HTR-8/SVneo (cell line): ENCODE measurements at places on chromosomes 1 and 21.

DNA sequence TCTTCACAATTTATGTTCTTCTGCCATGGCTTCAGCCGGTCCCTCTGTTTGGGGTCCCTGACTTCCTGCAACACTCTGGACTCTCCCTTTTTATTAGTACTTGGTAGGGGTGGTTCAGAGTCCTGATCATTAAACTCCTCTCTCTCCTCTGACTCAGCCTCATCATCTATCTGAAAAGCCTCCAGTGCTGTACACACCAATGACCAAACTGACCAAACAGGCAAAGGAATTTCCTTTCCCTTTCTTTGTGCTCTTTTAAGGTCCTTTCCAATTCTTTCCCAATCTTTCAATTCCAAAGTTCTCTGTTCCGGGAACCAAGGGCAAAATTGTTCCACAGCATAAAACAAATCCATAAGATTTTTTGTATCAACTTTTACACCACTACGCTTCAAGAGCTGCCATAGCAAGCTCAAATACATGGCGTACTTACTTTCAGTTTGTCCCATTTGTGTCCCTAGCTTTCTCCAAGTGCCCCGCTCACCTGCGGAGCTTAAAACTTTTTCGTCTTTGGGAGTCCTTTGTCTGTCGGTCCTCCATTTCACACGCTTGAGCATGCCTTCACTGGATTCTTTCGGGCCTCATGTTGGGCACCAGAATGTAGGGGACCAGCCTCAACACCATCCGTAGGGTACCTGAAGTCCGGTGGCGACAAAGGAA, 9.6 kb downstream of the DAP3 start:
- DNase-seq: no peak

GRCh38 chr1:61967750-61968149, 225.5 kb downstream of the PATJ start:
- no peak for DNase-seq

DNA sequence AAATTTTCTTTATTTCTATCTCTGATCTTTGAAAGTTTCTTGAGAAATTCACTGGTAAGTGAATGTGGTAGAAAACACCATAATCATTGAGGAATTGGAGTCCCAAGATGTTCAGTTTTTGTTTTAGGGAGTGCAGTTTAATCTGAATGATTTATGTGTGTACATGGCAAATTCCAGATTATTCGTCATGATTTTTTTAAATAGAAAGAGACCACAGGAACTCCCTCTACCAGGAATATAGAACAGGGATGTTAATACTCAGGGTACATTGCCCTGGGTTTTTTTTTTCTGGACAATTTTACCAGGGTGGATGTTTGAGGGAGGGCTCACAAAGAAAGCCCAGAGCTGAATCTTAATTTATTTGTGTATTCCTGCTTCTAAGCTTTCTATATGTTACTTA, 109.0 kb downstream of the VPS13D start:
- DNase-seq: no peak

DNA sequence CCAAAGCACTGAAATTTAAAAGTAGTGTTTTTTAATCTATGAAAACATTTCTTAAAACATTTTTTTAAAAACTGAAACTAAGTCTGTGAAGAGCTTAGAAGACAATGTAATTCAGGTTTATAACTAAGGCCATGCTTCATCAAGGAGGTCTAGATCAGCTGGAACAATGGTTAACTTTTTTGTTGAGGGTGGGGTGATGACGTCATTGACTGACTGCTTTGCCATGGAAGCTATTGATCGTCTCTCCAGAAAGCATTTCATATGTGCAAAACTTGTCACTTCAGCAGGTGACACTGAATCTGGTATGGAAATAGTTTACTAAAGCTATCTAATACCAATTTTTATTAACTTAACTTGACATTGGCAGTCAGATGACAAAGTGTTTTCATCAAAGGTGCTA, 21.0 kb downstream of the RAVER2 start:
- no peak for DNase-seq

DNA sequence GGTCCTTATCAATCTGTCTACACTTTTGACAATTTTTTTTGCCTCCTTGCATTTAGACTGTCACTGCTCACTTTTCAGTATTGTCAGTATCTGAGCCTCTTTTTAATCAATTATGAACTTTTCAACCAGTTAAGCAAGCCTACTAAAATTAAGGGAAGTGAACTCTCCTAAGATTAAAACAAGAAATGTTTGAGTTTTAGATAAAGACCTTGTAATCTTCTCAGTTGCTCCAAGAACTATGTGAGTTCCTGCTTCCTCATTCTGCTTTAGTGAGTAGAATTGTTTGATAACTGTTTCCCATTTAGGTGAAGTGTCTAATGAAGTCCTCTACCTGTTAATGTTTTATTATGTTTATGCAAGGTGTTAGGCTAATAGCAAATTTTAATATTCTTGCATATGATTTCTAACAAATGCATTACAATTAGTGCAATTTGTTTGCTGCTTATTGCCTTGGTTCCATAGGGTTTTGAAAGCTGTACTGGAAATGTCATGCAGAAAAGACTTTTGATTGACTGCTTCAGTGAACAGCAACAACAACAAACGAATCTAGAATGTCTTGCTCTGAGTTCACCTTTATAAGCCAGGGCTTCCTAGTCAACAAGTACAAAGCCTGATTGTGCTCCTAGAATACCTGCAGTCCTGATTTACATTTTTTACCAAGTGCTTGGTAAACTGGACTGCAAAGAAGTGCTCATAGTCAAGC, 40.9 kb downstream of the PLA2G4A start:
- DNase-seq: no peak

DNA sequence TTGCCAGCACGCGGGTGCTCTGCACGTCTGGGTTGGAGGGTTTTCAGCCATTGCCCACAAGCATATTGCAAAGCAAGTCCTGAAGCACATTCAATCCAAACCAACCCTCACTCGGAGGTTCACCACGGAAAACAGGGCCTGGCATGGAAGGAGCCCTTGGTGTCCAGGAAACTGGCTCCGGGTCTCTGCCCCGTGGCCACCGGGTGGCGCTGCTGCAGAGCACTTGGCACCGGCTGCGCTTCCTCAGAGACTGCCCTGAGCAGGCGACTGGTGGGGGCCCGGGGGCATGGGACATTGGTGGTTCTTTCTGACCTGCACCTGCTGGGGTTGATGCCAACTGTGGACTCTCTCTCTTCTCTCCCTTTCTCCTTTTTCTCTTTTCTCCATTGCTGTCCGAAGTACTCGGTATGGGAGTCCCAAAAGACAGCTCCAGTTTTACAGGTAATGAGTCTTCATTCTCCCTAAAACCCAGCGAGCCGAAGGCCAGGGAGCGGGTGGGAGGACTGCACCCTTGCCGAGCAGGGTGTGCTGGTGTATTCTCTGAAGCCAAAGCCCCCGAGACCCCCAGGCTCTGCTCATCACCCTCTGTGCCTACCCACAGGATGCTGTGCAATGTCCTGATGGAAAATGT, 4.1 kb upstream of the KCNAB2 start:
- DNase-seq: peak; percentile 49

GRCh38 chr1:19979494-19979977, at the start of gene PLA2G2A:
Gene PLA2G2A, minus strand, starts transcription at chr1:19979618. Its CDS starts 845 bp downstream, at chr1:19978773.
- no peak for DNase-seq

GRCh38 chr1:117481410-117481809, 114.2 kb downstream of the MAN1A2 start:
- no peak for DNase-seq

GRCh38 chr1:61266738-61267137, 184.4 kb downstream of the NFIA start:
- DNase-seq: no peak

DNA sequence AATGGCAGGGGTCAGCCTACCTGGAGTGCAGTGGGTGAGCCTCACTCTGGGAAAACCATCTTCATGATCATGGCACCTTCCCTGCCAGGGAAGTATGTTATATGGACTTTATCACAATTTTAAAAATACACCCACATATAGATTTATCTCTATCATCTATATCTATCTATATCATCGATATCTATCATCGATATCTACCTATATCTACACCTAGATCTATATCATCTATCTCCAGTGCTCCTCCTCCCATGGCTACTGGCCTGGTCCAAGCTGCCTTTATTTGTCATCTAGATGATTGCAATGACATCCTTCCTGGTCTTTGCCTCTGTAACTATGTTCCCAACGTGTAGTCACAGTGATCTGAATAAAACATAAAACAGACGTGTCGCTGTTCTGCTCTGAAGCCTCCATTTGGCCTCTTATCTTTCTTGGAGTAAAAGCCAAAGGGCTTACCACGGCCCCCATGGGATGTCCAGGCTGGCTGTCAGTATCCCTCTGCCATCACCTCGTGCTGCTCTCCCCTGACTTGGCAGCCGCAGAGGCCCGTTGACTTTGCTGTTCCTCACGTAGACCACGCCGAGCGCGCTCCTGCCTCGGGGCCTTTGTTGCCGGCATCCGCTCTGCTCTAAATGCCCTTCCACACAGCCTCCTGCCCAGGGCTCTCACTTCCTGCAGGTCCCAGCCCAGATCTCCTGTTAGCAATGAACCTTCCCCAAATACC, 20.6 kb upstream of the KIF26B start:
- DNase-seq: no peak

DNA sequence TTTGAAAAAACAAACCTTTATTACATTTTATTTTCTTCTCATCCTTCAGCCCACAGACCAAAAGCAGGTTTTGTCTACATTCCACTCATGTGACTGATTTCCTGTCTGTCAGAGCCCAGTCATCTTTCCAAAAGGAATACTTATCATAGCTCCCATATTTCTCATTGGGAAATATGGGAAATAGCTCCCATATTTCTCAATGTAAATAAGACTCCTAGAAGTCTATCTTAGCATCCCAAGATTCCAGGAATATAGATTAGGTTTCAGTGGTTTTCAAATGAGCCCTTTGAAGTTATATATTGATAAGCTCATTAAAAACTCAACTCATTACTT, 19.1 kb upstream of the NRDC start:
- DNase-seq: no peak

DNA sequence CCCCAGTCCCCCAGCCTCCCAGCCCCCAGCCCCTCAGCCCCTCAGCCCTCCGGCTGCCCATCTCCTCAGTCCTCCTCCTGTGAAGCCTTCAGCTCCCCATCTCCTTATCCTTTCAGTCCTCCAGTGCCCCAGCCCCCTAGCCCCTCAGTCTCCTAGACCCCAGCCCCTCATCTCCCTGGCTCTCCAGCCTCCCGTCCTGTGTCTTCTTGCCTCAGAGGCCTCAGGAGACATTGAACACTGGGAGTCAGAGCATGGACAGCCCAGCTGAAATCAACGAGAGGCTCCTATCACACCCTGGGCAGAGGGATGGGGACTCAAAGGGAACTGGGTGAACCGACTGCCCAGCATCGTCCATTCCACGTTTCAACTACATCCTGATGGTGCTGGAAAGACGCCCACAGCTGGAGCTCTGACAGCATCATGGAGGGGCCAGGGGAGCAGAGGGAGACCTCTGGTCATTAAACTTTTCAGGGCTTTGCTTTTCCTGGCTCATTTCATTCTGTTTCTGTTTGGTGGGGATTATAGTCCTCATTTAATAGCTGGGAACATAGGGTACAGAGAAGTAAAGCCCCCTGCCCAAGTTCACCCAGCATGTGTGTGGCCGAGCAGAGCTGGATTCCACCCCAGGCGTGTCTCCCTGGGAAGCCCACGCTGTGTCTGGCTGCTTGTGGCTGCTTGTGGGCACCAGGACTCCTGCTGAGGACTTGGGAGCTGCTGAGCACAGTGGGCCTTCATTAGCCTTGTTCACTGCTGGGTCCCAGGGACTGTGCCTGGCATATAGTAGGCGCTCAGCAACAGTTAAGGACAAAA, 396.7 kb downstream of the PTPRU start:
- no peak for DNase-seq

DNA sequence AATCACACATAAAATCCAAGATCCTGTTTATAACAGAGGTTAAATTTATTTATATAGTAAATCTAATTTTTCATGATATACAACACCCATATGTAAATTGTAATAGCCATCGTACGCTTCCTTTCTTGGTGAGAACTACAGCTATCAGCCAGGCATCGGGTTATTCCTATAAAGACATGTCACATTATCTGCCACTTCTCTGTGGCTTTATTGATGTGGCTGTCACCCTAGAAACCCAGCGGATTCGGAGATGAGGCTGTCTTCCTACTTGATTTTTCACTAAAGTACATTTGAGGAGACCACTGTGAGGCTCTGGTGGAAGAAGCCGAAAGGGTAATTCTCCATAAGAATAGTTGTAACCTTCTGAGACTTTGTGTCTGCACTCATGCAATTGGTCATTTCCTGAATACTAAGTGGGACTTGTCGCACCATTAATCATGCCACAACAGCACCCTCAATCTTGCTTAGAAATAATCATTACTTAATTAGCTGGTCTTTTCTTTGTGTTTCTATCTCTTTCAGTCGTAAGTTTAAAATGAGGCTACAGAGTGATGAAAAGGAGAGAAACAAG, 106.0 kb downstream of the NTNG1 start:
- no peak for DNase-seq
